ENCODE measurements at places on chromosomes 12 and 14.

DNA sequence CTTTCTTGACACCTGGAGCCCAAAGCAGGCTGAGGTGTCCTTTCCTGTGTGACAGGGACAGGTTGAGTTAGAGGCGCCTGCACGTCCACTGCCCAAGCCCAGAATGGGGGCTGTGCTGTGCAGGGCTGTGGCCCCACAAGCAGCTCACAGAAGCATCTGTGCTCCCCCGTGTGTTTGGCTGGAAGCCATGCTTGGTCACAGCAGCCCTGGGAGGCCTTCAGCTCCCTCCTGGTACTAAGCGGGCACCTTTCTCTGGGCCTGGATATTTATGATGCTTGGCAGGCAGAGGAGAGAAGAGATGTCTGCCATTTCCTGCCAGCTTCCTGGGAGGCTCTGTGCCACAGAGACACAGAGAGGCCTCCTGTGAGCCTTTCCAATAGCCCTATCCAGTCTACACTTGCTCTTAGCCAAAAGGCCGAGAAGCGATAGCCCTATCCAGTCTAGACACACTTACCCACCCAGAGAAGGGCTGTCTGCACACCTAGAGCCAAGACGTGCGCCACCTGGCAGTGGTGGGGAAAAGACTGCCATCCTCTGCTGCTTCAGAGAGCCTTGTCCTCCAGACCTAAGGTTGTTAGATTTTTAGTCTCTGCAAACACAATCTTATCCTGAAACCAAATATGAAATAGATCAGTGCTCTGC, 117.4 kb downstream of the GCH1 start:
- no peak for DNase-seq

DNA sequence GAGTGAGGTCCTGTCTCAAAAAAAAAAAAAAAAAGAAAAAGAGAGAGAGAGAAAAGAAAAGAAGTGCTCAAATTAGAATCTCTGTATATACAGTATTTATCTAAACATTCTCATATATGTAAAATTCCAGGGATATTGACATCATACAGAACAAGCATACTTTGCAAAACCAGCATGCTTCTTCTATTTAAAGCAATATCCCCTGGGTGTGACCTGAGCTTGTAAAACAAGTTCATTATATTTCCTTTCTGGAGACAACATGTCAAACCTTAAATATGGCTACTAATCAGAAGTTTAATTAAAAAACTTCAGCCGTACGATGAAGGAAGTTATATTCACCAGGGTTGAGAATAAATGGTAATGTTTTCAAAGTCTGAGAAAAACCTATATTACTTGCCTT, 175.8 kb upstream of the HMGA2 start:
- no peak for DNase-seq

GRCh38 chr14:90345239-90345557, 13.5 kb upstream of the NRDE2 start:
- no peak for DNase-seq

GRCh38 chr12:27751386-27752047, 28.5 kb upstream of the KLHL42 start:
- peak; percentile 100 for DNase-seq

- no peak for DNase-seq
These were observed 229.9 kb downstream of the SNAPC1 start for GRCh38 chr14:61992139-61992538.

GRCh38 chr12:115891556-115892164, 385.8 kb downstream of the MED13L start:
- no peak for DNase-seq

DNA sequence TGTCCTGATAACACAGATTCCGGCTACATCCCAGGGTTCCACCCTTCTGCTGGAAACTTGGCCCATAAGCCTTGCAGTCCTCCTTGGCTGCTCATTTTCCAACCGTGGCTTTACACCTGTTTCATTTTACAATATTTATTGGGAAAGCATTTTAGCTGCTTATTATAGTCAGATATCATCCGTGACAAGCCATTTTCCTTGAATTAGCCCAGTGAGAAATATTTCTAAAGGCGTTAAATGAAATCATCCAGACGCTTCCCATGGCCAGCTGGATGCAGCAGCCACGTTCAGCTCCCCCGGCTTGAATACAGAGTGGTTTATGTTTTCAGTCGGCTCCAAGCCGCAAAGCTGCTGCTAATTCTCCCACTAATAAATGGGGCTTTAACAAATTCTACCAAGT, 245.0 kb upstream of the PELI2 start:
- no peak for DNase-seq

- peak; percentile 69 for DNase-seq
These were observed 468.2 kb upstream of the CCDC196 start for GRCh38 chr14:66017927-66018326.

GRCh38 chr14:32137313-32137712, 60.2 kb downstream of the ARHGAP5 start:
- no peak for DNase-seq

- DNase-seq: no peak
These were observed 9.3 kb upstream of the FMNL3 start for GRCh38 chr12:49716553-49716952.

- peak; percentile 93 for DNase-seq
These were observed 668 bp downstream of the MRPS35 start for GRCh38 chr12:27711317-27711682.

- no peak for DNase-seq
These were observed 63.9 kb upstream of the GRIP1 start for GRCh38 chr12:66742508-66743367.

DNA sequence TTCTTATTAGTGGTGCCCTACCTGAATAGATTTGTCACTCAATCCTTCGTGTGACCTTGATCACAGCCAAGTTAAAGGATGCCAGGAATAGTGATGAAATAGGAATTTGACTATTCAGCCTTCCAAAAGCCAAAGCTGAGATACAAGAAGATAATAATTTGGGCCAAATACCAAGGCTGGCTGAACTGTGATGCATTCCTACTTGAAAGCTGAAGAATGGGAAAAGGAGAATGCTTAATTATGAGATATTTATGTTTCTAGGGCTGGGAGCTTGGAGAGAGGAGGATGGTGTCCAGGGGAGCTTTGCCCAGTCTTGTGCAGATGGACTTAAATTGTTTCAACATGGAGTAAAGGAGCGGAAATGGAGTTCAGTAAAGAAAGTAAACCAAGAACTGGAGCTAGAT, 5.2 kb downstream of the RNASE7 start:
- DNase-seq: no peak

All from NCI-H2171 (cell line).